NCI-H1105 treated with DMSO at 0.1 percent for 48 hours (cell line): ENCODE measurements at places on chromosomes 11 and 22.
A peak's percentile ranks its signal among the peaks of the same experiment; 100 is the strongest.

- DNase-seq = no peak
Measured at GRCh38 chr11:105935791-105936190, 86.2 kb downstream of the MSANTD4 start.

DNA sequence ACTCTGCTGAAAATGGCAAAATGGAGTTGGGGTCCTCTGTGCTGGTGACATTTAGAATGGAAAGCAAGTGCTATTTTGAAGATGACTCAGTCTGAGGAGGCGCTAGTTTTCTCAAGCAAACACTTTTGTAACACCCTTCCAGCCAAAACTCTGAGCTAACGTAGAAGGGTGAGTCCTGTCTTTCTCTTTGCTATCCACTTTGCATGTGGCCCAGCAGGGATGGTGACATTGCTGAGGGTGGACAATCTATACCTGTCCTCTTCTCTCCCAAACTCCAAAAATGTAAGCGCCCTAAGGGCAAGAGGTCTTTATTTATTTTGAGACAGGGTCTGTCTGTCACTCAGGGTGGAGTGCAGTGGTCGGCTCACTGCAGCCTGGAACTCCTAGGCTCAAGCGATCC lies 3.6 kb upstream of the KAT5 start:
- no peak for DNase-seq

DNA sequence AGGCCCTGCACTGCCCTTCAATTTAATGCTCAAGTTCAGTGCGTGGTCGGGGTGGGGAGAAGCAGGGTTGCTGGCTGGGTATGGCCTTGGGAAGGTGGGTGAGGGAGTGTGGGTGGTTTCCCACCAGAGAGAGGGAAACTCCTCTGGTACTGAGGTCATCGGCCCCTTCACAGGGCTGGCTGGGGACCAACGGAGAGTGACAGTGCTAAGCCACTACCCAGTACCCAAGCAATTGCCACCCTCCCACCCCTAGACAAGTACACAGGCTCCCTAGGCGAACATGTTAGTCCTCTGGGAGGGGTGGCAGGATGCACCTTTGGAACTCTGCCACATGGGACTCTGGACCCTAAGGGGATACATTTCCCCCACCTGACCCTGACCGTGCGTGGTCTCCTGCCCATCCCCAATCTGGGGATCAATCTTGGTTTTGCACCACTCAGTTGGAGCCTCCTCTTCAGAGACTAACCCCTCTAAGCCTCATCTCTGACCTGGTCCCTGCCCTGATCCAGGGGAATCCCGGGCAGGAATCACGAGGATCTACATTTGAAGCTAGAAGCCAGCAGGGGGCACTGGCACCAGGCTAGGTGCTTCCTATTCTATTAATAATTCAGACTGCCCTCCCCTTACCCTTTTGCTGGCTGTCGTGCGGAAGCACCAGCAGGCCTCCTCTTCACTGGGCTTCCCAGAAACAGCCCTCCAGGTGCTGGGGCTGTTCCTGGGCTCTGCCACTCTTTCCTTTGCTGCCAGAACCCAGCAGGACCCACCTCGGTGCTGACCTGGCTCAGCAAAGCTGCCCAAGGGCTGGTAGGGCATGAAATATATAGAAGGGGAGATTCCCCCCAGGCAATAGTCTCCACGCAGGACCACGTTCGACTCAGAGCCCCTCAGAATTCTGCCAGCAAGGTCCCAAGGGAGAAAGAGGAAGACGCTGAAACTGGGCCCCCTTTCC lies 377.7 kb downstream of the TENM4 start:
- peak; percentile 13 for DNase-seq

- DNase-seq = no peak
Measured at GRCh38 chr11:61765550-61766253, 13.3 kb downstream of the MYRF start.

- peak; percentile 8 for DNase-seq
Measured at GRCh38 chr22:30876915-30877553, 91.5 kb downstream of the MORC2 start.

DNA sequence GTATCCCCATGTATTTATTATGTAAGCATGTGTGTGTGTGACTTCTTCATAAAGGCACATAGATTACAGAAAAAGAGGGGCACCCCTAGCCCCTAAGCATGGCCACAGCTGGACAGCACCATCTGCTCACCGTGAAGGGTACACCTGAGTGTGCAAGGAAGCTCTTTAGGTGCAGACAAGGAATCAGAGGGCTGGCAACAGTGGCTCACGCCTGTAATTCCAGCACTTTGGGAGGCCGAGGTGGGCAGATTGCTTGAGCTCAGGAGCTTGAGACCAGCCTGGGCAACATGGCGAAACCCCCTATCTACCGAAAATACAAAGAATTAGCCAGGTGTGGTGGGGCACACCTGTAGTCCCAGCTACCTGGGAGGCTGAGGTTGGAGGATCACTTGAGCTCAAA lies 56.3 kb downstream of the DGCR2 start:
- DNase-seq = no peak

DNA sequence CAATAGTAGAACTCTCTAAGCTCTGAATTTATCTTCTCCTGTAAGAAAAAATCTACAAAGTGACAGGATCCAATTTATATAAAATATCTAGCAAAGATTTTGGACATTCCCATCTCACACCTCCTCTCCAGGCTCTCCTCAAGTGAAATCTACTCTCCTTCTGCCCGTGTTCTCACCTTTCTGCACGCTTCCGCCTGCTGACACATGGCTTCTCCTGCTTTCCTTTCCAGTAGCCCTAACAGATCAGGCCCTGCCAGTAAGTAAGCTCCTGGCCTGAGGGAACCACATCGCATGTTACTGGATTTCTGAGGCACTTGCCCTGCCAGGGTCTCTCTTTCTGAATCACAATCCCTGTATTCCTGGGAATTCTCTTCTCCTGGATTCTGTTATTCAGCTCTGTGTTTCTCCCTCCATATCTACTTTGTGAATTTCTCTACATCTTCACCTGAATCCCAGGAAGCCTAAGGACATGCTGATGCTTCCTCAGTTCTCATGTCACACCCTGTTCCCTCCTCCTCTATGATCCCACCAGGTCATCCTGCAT lies 53.3 kb upstream of the TOP3B start:
- DNase-seq = no peak

GRCh38 chr22:48098243-48098920 lies 1335.9 kb downstream of the TBC1D22A start:
- no peak for DNase-seq

GRCh38 chr11:12838463-12839123 lies 164.4 kb downstream of the TEAD1 start:
- no peak for DNase-seq

GRCh38 chr11:94757037-94757735 lies 11.0 kb upstream of the AMOTL1 start:
- no peak for DNase-seq

DNA sequence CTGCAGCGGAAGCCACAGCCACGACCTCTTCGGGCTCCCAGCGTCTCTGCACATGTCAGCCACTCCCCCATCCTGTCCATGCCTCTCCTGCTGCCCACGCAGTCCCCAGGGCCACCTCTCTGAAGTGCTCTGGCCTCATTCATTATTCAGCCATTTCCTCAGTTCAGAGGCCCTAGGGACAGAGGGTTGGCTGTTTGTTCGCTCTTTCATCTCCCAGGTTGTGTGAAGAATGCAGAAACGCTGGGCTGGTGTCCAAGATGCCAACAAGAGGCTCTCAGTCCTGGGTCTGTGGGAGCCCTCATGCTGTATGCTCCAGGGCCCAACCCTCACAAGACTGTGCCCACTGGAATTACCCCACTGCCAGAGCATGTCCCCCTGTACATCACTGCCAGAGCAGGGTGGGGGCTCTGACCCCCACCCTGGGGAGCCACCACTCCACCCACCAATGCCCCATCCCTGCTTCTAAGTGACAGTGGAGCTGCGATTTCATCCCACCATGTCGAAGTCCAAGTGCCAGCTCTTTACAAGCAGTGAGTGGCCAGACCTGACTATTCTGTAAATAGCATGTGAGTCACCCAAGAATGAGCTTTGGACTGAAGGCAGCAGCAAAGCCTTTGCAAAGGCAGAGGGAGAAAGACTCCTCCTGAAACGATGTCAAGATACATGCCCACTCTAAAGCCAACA lies 209.6 kb downstream of the BUD13 start:
- no peak for DNase-seq

GRCh38 chr11:103800406-103801114 lies 235.9 kb upstream of the DDI1 start:
- no peak for DNase-seq

GRCh38 chr22:19828035-19828401 lies 26.7 kb downstream of the GNB1L start:
- no peak for DNase-seq

- no peak for DNase-seq
Measured at GRCh38 chr11:88131764-88132470, 43.3 kb downstream of the RAB38 start.

GRCh38 chr11:10454878-10455631 lies at the start of gene AMPD3:
Gene AMPD3 (plus strand): TSS chr11:10455264. CDS start chr11:10461520, 6,256 bp downstream.
- DNase-seq = peak; percentile 82

- no peak for DNase-seq
Measured at GRCh38 chr11:75468534-75469340, 35.7 kb upstream of the KLHL35 start.

GRCh38 chr11:57262157-57262556 lies 25.1 kb upstream of the APLNR start:
- no peak for DNase-seq

- peak; percentile 64 for DNase-seq
Measured at GRCh38 chr11:16078936-16079335, 277.4 kb downstream of the SOX6 start.

- no peak for DNase-seq
Measured at GRCh38 chr11:65741185-65741584, 20.6 kb upstream of the RNASEH2C start.

- DNase-seq = no peak
Measured at GRCh38 chr11:46461461-46461927, 69.9 kb upstream of the CHRM4 start.

DNA sequence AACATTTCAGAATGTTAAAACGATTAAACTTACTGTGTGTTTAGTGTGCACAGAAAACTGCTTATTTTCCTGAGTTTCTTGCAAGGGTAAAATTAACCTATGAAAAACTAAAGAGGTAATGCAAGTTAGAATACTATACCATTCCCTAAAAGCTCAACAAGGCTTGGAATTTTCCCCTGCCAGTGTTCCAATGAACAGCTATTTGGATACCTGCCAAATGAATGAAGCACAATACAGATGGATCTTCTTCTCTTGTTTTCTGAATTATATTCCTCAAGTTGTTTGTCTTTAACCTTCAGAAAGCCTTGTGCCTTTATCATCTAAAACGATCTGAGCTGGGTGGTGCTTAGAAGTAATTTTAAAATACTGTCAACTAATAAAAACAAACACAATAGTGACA lies 204.5 kb downstream of the LRRC4C start:
- DNase-seq = peak; percentile 53

GRCh38 chr11:36360318-36360717 lies 64.2 kb downstream of the PRR5L start:
- no peak for DNase-seq

DNA sequence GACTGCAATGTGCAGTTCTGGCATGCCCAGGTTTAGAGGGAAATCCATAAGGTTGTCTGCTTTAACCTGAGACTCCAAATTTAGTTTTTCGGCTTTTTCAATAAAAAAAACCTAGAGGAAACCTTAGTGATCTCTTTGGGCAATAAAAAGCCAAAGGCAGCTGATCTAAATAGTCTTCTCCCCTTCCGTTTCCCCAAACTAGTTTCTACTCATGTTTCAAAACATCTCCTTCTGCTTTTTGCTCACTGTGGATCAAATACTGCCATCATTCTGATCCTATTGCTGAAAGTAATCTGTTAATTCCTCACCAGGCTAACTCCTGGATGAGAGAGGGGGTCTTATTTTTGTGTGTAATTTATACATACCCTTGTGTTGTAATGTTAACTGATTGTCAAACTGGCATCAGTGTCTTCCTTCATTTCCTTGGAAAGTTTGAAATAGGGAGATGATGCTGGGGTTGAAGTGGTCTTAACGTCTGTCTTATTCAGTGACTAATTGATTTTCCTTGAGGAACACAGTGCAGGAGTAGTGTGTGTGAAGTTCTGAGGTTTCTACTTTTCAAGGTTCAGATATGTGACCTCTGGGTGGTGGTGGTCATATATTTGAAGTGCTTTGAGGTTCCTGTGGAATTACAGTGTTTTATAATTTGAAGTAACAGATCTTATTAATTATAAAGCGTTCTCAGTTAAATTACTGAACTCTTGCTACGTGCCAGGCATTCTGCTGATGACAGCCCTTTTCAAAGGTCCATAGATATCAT lies 55.0 kb downstream of the ARHGAP42 start:
- no peak for DNase-seq

DNA sequence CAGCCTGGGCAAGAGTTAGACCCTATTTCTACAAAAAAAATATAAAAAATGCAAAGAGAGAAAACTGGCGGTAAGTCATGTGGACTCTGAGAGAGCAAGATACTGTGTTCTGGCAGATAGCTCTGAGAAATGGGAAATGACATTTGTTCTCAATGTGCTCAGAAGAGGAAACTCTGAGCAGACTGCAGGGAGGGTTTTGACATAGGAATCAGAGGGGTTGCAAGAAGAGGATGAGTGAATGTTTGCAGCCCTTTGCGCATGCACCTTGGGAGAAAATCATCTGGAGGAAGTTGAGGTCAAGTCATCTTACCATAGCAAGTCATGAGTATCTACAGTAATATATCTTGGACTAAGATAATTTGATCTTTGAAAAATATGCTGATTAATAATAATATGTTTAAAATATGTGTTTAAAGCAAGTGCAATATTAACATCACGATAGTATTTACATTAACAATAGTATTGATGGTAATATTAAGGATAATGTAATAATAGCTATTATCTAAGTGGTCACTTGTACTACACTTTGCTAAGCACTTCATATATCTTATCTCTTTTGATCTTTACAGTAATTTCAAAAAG lies 2.6 kb downstream of the ACER3 start:
- DNase-seq = no peak

DNA sequence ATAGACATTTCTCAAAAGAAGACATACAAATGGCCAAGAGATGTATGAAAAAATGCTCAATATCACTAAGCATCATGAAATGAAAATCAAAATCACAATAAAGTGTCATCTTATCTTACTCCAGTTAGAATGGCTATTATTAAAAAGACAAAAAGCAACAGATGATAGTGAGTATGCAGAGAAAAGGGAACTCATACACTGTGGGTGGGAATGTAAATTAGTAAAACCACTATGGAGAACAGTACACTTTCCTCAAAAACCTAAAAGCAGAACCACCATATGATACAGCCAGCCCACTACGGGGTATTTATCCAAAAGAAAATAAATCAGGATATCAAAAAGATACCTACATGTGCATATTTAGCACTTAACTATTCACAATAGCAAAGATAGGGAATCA lies 700.0 kb upstream of the ANO5 start:
- no peak for DNase-seq

- DNase-seq = no peak
Measured at GRCh38 chr11:44258839-44259420, 51.0 kb downstream of the ALX4 start.

- peak; percentile 1 for DNase-seq
Measured at GRCh38 chr22:24271386-24271854, 789 bp downstream of the SPECC1L start.

GRCh38 chr11:127445476-127445875 lies 444.9 kb upstream of the KIRREL3 start:
- DNase-seq = no peak

GRCh38 chr22:38097557-38098409 lies 12.7 kb downstream of the BAIAP2L2 start:
- DNase-seq = no peak
